Stimulated activated CD8-positive, alpha-beta memory T cell treated with anti-CD3 and anti-CD28 coated beads, Interleukin-15, amount 100 ng/mL, for 48 hours (primary cell): ENCODE measurements at places on chromosomes 7 and 10.
A peak's percentile ranks its signal among the peaks of the same experiment; 100 is the strongest.

DNA sequence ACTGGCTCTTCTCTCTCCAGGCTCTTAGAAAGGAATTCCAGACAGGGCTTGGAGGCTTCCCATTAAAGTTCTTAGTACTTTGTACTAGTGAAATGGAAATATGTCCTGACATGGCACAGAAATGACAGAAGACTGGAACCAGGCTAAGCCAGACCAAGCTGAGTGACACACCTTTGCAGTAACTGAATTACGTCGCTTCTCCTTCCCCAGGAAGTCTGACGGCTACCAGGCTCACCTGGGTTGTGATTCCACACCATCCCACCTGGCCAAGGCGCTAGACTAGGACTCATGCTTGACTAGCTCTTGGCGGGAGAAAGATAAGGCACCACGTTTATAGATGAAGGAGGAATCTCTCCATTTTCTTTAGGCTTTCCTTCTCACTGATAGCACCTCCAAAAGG is 50.7 kb upstream of the KCNIP2 start:
- no peak for DNase-seq

- no peak for DNase-seq
Observed at GRCh38 chr10:80344912-80345311, 11.6 kb downstream of the DYDC1 start.

DNA sequence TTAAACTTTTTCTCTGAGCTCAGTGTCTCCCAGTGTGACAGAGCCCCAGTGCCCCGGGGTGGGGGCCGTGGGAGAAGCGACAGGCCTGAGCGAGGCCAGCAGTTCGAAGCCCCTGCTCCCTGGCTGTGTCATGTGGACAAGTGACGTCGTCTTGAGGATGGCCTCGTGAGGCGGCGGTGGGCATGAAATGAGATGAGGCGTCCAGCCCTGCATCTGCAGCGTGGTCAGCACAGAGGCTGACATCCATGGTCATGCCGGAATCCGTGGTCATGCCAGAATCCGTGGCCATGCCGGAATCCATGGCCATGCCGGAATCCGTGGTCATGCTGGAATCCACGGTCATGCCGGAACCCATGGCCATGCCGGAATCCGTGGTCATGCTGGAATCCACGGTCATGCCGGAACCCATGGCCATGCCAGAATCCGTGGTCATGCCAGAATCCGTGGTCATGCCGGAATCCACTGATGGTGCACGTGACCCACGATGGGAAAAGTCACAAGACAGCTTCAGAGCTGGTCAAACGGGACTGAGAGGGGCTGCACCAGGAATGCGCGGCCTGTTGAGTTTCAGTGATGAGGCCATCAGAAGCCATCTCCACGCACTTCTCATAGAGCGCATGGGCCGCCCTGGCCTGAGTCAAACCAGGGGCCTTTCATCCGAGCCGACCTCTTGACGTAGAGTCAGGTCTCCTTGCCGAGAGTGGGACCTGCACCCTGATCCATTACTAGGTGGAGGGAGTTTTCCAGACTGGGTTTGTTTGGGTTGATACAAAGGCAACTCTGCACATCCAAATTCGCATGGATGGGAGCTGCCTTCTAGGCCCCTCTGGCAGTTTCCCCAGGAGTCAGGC is 342.5 kb downstream of the PTPRN2 start:
- no peak for DNase-seq

- peak; percentile 8 for DNase-seq
Observed at GRCh38 chr7:140062118-140062527, 628 bp downstream of the PARP12 start.

- no peak for DNase-seq
Observed at GRCh38 chr7:132685277-132685676, 109.0 kb upstream of the PLXNA4 start.

DNA sequence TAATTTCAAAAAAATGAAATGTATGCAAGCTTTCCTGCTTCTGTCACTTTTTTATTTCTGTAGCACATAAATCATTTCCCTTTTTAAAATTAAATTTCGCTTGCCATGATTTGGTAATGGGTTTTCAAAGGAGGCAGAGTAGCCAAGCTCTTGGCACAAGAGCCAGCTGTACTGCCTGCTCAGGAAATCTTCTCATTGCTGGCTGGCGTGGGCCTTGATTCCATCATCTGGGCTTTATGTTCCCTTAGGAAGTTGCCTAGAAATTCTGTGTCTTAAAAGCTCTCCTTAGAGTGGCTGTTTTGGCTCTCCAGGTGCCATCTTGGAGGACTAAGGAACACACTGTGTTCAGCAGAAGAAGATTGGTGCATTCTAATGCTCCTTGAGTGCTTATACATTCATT is 107.4 kb downstream of the ARID5B start:
- no peak for DNase-seq

DNA sequence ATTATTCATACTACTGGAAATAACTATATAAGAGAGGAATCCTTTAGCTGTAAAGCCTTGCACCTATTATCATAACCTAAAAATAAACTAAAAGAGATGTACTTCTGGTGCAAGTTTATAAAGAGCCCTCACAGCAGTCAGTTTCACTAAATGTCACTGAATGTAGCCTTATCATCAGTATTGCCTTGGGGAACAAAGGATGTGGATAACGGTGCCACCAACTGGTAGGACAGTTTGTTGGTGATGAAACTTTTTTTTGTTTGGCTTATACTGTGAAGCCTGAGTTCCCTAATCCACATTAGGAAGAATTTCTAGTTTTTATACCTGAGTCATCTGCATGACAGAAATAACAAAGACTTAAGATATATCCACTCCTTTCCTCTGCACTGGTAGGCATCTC is 117.9 kb upstream of the COL1A2 start:
- no peak for DNase-seq

DNA sequence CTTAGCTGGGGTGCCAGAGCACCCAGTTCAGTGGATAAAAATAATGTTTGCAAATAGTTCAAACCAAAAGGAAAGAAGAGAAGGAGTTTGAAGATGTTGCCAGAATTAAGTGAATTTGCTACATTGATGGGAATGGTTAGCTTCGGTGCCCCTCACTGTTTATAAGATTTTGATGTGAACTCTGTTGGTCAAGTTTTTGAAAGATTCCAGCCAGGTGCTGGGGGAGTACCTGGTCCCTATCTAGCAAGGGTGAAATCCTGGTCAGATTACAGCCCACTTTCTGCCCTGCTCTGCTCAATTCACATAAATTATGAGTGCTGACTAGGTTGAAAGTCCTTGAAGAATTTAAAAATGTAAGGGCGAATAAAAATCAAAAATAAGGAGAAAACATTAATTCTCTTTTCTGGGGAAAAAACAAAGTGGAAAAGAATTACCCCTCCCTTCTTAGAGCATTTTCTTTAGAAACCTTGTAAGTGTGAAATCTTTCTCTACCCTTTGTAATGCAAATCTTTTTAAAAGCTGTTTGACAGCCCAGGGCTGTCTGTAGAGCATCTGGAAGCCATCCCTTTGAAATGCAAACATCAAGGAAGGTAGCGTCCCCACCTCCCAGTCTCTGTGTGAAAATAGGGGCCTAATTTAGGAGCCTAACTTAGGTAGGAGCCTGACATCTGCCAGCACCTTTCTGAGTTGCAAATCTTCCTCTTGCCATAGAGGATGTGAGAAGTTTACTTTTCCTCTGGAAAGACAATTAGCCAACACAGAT is 1.4 kb upstream of the GIMAP5 start:
- no peak for DNase-seq

- no peak for DNase-seq
Observed at GRCh38 chr10:65723525-65723924, 1202.3 kb upstream of the LRRTM3 start.

DNA sequence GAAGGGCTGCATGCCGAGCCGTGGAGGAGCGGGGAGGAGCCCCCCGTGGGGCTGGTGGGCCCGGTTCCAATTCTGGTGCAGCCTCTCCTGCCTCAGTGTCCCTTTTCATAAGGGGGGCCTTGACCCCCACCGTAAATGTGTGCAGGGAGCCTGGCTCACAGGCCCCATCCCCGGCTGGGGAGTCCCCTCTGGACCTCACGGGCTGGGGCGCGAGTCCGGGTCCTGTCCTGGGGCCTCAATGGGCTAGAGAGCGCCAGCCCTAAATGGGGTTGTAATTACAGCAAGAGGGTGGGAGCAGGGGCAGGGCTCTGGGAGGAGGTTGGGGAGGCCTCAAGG is 203.0 kb downstream of the ELFN1 start:
- no peak for DNase-seq

- no peak for DNase-seq
Observed at GRCh38 chr7:23491502-23491901, 21.2 kb upstream of the IGF2BP3 start.

DNA sequence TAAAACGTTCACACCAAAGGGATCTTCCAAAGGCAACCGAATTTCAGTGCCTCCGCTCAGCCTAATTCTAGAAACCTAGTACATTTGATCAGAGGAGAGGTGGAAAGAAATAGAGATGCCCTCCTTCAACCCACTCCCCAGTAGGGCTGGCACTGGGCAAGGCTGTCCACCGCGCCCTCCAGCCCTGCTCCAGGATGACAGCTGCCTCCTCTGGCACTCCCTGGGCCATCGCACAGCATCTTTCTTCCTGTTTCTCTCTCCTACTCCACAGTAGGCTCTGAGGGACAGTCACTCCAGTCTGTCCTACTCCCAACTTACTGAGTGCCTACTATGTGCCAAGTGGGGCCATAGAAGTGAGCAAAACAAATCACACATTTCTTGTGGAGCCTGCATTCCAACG is 226.2 kb downstream of the SKIDA1 start:
- no peak for DNase-seq

GRCh38 chr7:158997471-158997870 is 141.1 kb downstream of the DYNC2I1 start:
- no peak for DNase-seq

GRCh38 chr10:133195096-133195495 is 34.9 kb upstream of the UTF1 start:
- no peak for DNase-seq

- DNase-seq: no peak
Observed at GRCh38 chr7:74617180-74617744, 40.3 kb upstream of the GTF2I start.

DNA sequence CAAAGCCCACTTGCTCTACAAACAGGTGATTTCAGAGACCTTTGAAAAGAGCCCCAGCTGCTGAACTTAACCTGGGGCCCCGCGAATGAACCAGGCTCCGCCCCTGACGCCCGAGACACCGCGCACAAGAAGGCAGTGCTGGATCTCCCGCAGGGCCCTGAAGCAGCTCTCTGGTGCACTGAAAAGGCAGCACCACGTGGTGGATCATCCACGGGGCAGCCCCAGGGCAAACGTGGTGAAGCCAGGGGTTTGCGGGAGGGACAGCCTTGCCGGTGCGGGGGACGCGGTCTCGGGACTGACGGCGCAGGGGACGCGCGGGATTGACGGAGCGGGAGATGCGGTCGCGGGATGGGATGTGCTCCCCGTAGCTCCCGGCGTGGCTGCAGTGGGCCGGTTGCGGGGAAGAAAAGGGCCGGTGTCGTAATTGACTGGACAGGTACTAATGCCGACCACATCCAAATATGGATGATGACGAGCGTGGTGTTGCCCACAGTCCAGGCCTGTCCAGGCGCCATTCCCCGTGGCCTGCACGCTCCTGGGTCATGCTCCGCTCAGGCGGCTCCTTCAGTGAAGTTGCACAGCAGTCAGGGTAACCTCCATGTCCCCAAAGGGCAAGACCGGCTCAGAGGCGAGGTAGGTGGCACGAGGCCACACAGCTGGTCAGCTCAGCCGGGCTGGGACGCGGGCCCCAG is 421.1 kb downstream of the DNAJB6 start:
- no peak for DNase-seq

GRCh38 chr7:47520406-47520805 is 61.5 kb downstream of the TNS3 start:
- no peak for DNase-seq

DNA sequence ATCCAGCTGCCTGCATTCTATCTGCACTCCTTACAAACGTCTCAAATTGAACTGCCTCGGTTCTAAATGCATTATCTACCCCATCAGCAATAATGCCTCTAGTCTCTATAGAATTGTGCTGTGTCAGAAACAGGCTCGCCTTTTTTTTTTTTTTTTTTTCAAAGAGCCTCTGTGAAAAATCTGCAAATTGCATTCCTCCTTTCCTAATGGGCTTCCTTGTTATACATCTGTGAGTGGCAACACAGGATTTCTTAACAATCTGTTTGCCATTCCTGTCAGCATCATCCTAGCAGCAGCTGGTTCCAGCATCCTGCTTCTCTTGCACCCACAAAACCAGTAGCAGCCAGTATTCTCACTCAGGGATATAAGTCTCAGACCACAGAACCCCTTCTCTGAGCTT is 413.5 kb upstream of the SEMA3D start:
- DNase-seq: no peak

- no peak for DNase-seq
Observed at GRCh38 chr7:78279032-78279431, 480.5 kb downstream of the PHTF2 start.
